IPS DF 6.9 (cell line): ENCODE measurements at places on chromosomes 7 and 10.

DNA sequence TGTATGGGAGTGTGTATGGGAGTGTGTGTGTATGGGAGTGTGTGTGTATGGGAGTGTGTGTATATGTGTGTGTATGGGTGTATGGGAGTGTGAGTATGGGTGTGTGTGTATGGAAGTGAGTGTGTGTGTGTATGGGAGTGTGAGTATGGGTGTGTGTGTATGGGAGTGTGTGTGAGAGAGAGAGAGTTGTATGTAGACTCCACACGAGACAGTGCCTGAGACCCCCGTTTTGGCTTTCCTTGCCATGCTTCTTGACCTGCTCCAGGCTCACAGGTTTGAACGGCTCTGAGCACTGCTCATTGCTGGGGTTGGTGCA lies 49.7 kb downstream of the COL17A1 start:
- no peak for DNase-seq
- no peak overlapping the region for H3K27ac ChIP-seq
- peaks cover 7% of the 10 kb centered on the region for H3K4me1 ChIP-seq

- no peak overlapping the region for H3K27ac ChIP-seq
- H3K36me3 ChIP-seq: no peaks in the 10 kb centered on the region
- H3K4me1 ChIP-seq: peaks cover 4% of the 10 kb centered on the region; the same call in 1 of the 2 replicates
- H3K27me3 ChIP-seq: no peaks in the 10 kb centered on the region
- DNase-seq: no peak
- H3K4me3 ChIP-seq: no peak overlapping the region
Measured at GRCh38 chr10:111836571-111836970, 347.0 kb downstream of the GPAM start.

- H3K4me1 ChIP-seq: no peaks in the 10 kb centered on the region
- no peaks in the 10 kb centered on the region for H3K27me3 ChIP-seq
- H3K36me3 ChIP-seq: no peaks in the 10 kb centered on the region
- H3K27ac ChIP-seq: no peak overlapping the region
- no peak for DNase-seq
Measured at GRCh38 chr7:131151034-131151433, 176.6 kb upstream of the MKLN1 start.

DNA sequence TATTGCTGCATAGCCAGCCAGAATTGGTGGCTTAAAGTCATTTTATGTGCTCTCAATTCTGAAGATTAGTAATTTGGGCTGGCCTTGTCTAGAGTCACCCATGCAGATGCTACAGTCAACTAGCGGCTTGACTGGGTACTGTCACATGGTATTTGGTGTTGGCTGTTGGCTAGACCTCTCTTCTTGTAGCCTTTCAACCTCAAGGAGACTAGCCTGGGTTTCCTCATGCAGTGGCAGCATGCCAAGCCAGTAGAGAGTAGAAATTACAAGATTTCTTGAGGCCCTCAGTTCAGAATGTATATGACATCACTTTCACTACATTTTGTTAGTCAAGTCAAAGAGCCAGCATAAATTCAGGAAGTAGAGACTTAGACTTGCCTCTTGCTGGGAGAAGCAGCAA lies 3.7 kb upstream of the ZNF800 start:
- DNase-seq: no peak
- H3K4me3 ChIP-seq: no peak overlapping the region
- H3K36me3 ChIP-seq: no peaks in the 10 kb centered on the region; the same call in 1 of the 2 replicates
- H3K27me3 ChIP-seq: peaks cover 12% of the 10 kb centered on the region; the same call in 1 of the 2 replicates
- 0 out of 2 replicates have a peak, but pooled peaks cover 2% of the 10 kb centered on the region for H3K4me1 ChIP-seq

- H3K4me1 ChIP-seq: peaks cover 1% of the 10 kb centered on the region; the same call in 1 of the 2 replicates
- H3K36me3 ChIP-seq: no peaks in the 10 kb centered on the region
- H3K27me3 ChIP-seq: no peaks in the 10 kb centered on the region
- DNase-seq: no peak
- no peak overlapping the region for H3K4me3 ChIP-seq
- H3K27ac ChIP-seq: no peak overlapping the region
Measured at GRCh38 chr7:17462131-17462631, 163.7 kb downstream of the AHR start.

GRCh38 chr7:26599982-26600381 lies 264.4 kb downstream of the SKAP2 start:
- no peaks in the 10 kb centered on the region for H3K4me1 ChIP-seq
- no peak overlapping the region for H3K27ac ChIP-seq
- H3K27me3 ChIP-seq: no peaks in the 10 kb centered on the region
- DNase-seq: no peak
- no peaks in the 10 kb centered on the region for H3K36me3 ChIP-seq

GRCh38 chr10:31314256-31315150 lies 4.5 kb upstream of the ZEB1 start:
- H3K4me3 ChIP-seq: no peak overlapping the region
- no peaks in the 10 kb centered on the region for H3K36me3 ChIP-seq
- H3K27me3 ChIP-seq: no peaks in the 10 kb centered on the region; the same call in none of the 2 replicates
- H3K4me1 ChIP-seq: 0 out of 2 replicates have a peak, but pooled peaks cover 2% of the 10 kb centered on the region

- 0 out of 2 replicates have a peak, but pooled peaks cover 3% of the 10 kb centered on the region for H3K4me1 ChIP-seq
- H3K27ac ChIP-seq: no peak overlapping the region
- H3K4me3 ChIP-seq: peak overlapping the region; percentile 71; the same call in 1 of the 2 replicates
- no peaks in the 10 kb centered on the region; the same call in 1 of the 2 replicates for H3K27me3 ChIP-seq
- no peaks in the 10 kb centered on the region for H3K36me3 ChIP-seq
Measured at GRCh38 chr7:151630851-151631569, 111.3 kb upstream of the RHEB start.

- H3K4me3 ChIP-seq: no peak overlapping the region
- no peaks in the 10 kb centered on the region for H3K36me3 ChIP-seq
- H3K27ac ChIP-seq: no peak overlapping the region
- H3K27me3 ChIP-seq: peaks cover 2% of the 10 kb centered on the region; the same call in 1 of the 2 replicates
- no peak for DNase-seq
Measured at GRCh38 chr10:15455456-15455855, 84.4 kb upstream of the FAM171A1 start.

- no peaks in the 10 kb centered on the region for H3K36me3 ChIP-seq
- no peak overlapping the region for H3K4me3 ChIP-seq
- DNase-seq: peak; percentile 31
- no peak overlapping the region for H3K27ac ChIP-seq
- peaks cover 1% of the 10 kb centered on the region; the same call in 1 of the 2 replicates for H3K4me1 ChIP-seq
Measured at GRCh38 chr7:96786261-96786997, 76.8 kb upstream of the SEM1 start.

- no peak overlapping the region for H3K4me3 ChIP-seq
- H3K4me1 ChIP-seq: peaks cover 5% of the 10 kb centered on the region
- H3K27ac ChIP-seq: no peak overlapping the region
- H3K36me3 ChIP-seq: no peaks in the 10 kb centered on the region
- no peaks in the 10 kb centered on the region for H3K27me3 ChIP-seq
Measured at GRCh38 chr7:117143580-117143979, 179.3 kb downstream of the WNT2 start.

- DNase-seq: no peak
Measured at GRCh38 chr7:35185908-35186731, 67.8 kb downstream of the TBX20 start.

DNA sequence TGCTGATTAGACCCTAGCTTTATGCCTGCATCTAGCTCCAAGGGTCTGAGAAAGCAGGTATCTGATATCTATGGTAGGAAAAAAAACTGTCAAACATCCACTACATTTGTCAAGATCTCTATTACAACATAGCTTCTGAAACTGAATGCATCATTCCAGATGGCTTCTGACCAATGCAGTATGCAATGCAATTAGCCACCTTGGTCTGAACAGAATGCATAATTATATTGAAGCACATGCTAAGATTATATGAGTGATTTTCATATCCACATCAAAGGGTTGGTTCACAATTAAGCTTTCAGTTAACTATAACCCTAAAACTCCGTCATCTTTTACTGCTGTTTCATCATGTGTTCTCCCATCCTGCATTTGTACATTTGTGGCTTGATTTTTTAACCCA lies 271.4 kb downstream of the POLR1F start:
- H3K4me1 ChIP-seq: no peaks in the 10 kb centered on the region
- DNase-seq: no peak
- H3K36me3 ChIP-seq: no peaks in the 10 kb centered on the region
- no peaks in the 10 kb centered on the region for H3K27me3 ChIP-seq

- no peak overlapping the region for H3K27ac ChIP-seq
- no peaks in the 10 kb centered on the region for H3K27me3 ChIP-seq
- no peak overlapping the region for H3K4me3 ChIP-seq
- H3K36me3 ChIP-seq: no peaks in the 10 kb centered on the region
- no peak for DNase-seq
Measured at GRCh38 chr10:96025566-96025965, 17.8 kb upstream of the CCNJ start.

- no peaks in the 10 kb centered on the region for H3K27me3 ChIP-seq
- no peak overlapping the region for H3K4me3 ChIP-seq
- no peaks in the 10 kb centered on the region for H3K36me3 ChIP-seq
- no peak overlapping the region for H3K27ac ChIP-seq
Measured at GRCh38 chr10:30392564-30392990, 41.4 kb upstream of the MAP3K8 start.

DNA sequence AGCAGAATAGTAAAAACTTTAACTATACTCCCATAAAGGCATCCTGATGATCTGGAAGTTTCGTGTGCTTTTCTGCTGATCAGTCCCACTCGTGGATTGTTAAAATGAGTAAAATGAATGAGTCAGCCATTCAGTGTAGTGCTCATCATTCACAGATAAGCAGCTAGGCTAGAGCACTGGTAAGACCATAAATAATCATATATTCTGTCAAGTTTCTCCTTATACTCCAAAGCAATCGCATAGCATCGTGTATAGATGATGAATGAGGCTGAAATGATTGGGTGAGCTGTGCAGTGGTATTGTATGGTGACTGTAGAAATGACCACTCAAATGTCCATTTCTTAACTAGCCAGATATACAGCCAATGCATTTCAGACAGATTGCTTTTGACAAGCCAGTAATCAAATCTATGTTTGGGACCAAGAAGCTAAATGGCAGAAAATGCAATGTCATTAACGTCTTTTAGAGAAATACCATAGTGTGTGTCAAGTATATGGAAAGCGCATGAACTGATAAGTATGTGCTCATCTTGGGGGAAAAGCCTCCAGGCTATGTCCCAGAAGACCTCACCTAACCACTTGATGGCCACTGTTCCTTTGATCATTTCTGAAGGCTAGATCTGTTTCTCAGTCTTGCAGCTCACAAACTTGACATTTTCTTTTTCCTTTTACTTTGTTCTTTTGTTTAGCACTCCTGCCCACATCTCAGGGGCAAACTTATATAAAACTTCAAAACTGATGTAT lies 227.2 kb upstream of the FAM3C start:
- no peaks in the 10 kb centered on the region for H3K27me3 ChIP-seq
- DNase-seq: no peak
- H3K36me3 ChIP-seq: no peaks in the 10 kb centered on the region
- H3K27ac ChIP-seq: no peak overlapping the region
- H3K4me1 ChIP-seq: peaks cover 2% of the 10 kb centered on the region; the same call in 1 of the 2 replicates

DNA sequence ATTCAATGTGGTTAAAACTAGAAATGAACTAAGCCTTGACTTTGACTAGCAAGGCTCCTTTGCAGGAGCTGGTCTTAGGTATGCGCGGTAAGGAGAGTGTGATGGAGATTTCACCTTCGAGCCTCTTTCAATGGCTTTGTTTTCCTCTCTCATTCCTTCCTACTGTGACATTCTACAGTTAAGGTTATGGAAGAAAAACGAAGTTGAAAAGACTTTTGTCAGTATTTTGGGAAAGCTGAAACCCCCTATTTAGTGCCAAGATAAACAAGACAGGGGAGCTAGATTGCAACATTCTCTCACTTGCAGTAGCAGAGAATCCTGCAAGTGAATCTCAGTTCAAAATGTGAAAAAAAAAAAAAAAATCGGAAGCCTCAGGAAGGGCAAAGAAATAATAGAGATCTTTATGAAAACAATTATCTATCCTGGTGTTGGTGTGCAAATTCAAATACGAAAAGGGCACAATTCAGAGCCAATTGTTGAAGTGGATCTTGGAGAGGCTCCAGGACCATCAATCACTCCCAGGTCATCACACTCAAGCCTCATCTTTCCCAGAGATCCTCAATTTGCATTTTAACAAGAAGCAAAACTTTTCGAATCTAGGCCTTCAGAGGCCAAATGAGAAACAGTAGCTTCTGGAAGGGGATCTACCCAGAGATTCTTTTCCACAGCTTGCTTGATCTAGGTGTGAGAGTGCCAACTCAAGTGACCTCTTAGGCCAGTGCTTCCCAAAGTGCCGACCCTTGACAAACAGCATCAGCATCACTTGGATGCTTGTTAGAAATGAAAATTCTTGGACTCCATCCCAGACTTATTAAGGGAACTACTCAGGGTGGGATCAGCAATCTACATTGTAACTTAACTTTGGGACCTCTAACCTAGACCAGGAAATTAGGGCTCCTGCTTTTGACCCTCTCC lies 163.8 kb downstream of the INHBA start:
- no peaks in the 10 kb centered on the region for H3K27me3 ChIP-seq
- 0 out of 2 replicates have a peak, but pooled peaks cover 1% of the 10 kb centered on the region for H3K4me1 ChIP-seq
- no peak overlapping the region for H3K27ac ChIP-seq
- H3K4me3 ChIP-seq: no peak overlapping the region

DNA sequence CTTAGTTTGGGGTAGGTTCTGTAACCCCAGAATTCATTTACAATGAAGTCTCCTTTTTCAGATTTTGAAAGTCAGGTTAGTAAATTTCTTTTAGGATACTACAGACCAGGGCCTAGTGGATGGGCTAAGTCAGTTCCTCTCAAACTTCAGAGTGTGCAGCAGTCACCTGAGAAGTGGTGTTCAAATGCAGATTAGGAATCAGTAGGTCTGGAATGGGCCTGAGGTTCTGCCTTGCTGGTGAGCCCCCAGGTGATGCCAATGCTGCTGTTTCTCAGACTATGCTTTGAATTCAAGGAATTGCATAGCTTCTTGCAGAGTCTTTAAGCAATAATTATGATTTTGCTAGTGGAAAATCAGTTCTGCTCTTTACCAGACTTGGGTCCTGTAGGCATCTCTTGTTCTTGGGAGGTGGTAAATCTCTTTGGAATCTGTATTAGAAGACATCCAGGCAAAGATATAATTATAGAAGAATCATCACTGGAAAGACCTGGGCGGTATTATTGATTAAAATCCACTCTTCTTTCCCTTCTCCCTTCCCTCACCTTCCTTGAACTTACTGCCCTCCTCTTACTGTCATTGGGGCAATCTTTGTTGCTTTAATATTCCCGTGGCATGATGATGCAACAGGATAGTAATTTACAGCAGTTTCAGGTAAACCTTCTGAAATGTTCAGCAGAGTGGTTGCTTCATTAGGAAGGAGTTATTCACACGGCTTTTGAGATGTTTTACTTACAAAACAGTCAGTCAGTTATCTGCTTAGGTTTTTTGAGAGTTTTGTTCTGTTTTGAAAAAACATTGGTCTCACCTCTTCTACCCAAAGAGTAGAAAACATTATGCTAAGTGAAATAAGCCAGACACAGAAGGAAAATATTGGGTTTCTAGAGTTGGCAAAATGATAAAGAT lies 87.2 kb downstream of the NRF1 start:
- H3K4me3 ChIP-seq: no peak overlapping the region
- H3K27me3 ChIP-seq: no peaks in the 10 kb centered on the region
- H3K4me1 ChIP-seq: peaks cover 1% of the 10 kb centered on the region; the same call in 1 of the 2 replicates

DNA sequence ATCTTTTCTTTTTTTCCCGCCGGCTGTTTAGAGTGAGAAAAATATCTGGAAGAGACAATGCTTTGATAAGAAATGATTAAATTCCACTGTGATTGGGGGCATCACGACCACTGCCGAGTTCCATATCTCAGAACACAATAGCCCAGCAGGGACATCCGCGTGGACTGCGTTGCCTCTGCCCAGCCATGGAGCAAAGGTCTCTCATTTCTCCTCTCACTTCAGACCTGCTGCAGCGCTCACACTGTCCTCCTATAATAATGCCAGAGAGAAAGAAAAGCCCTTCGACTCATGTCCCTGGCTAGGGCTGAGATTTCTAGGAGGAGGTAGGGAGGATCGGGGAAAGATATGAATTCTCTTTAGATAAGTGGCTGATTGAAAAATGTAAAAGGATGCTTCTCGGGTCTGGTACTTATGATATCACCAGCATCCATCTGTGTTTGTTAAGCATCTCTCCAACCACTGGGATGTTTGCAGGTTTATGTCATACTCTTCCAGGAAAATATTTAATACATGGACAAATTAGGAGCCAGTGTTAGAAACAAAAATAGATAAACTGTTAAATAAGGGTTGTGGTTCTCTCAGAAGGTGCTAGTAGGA lies 472.9 kb upstream of the AKR1E2 start:
- no peaks in the 10 kb centered on the region for H3K27me3 ChIP-seq
- H3K4me3 ChIP-seq: no peak overlapping the region
- H3K27ac ChIP-seq: no peak overlapping the region
- no peak for DNase-seq
- no peaks in the 10 kb centered on the region for H3K36me3 ChIP-seq
